H1 (cell line): ENCODE measurements at places on chromosomes 1 and 21. TPM values are rescaled to one million over a fixed set of nuclear protein-coding genes. Genes with fewer than 3 reads are reported as not detected.

The ZNF648 gene
- total RNA-seq, result 0.20 and 0.23 TPM in 2 replicates

The ERICH3 gene
- not detected in 2 replicates for total RNA-seq

The CFH gene
- not detected in 2 replicates for total RNA-seq

The GREM2 gene
- not detected in 2 replicates for total RNA-seq

The MYBPHL gene
- total RNA-seq, result 0.30 TPM in 1 of 2 replicates, not detected in the other

The OR2L8 gene
- not detected in 2 replicates for total RNA-seq

The ROR1 gene
- 70.3 and 73.6 TPM in 2 replicates for total RNA-seq

The RASAL2 gene
- 31.2 and 32.5 TPM in 2 replicates for total RNA-seq

GRCh38 chr1:178393370-178393769 is 103.4 kb downstream of the CLEC20A start:
- no peak for DNase-seq

GRCh38 chr1:233065685-233066084 is 115.3 kb downstream of the NTPCR start:
- no peak for DNase-seq

DNA sequence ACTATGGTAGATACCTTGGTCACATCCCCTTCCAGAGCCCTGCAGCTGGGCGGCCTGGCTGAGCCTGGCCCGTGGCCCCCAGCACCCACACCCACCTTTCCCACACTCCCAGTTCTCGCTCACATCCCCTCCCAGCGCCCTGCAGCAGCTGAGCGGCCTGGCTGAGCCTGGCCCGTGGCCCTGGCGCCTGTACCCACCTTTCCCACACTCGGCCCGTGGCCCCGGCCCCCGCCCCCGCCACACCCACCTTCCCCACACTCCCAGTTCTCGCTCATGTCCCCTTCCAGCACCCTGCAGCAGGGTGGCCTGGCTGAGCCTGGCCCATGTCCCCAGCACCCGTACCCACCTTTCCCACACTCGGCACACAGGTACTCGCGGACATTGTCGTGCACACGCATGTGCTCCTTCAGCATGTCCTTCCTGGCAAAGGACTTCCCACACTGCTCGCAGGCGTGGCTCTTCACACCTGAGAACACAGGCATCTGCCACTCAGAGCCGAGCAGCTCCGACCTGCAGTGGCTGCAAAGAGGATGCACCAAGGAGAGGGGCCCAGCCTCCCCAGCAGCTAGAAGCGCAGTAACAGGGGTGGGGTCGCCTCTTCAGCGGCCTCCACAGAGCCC is 52.5 kb upstream of the RIPK4 start:
- DNase-seq, result no peak

GRCh38 chr1:87305151-87305550 is 23.5 kb upstream of the LMO4 start:
- no peak for DNase-seq

DNA sequence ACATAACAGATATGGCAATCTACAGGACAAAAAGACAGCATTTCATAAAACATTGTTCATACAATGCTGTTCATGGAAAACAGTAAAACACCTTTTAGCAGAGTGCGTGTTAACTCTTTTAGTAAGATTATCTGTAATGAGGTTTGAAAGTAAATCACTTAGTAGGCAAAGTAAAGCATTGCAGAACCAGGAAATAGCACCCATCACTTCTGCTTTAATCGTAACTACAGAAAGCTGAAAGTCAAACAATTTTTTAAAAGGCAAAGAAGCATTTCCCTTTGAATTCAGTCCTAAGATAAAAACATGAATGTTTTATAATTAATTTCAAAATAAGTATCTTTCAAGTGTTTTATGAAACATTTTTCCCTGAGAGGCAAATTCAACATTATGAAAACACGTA is 63.3 kb upstream of the RNF11 start:
- DNase-seq, result no peak

- DNase-seq, result no peak
Measured at GRCh38 chr1:8525216-8525557, 207.3 kb downstream of the SLC45A1 start.

GRCh38 chr1:206575165-206575893 is 36.9 kb downstream of the EIF2D start:
- DNase-seq, result no peak

GRCh38 chr1:170218257-170218650 is 72.5 kb downstream of the NTMT2 start:
- no peak for DNase-seq

DNA sequence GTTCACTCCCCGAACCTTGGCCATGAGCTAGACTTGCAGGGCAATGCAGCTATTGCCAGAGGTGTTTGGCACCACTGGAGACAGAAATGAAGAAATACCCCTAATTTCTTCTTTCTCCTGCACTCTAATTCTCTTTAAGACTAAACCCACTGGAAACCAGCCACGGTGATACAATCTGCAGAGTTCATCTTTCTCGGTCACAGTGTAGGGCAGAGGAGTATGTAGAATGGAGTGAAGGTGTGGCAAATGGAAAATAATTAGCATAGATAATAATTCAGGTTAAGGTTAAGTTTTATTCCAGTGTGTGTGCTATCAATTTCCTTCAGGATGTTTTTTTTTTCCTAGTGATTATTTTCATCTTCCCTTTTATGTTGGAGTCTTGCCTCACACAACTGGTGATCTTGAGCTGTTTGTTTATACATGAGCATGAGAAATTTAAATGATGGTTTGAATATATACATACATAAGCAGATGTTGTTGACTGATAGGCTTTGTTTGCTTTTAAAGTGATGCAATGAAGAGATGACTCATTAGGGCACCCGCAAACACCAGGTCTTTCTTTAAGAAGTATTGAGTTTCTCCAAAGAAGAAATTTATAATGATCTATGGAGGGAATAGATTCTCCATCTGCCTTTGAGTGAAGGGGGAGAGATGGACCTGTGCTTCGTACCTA is 81.9 kb downstream of the SPATA17 start:
- no peak for DNase-seq

DNA sequence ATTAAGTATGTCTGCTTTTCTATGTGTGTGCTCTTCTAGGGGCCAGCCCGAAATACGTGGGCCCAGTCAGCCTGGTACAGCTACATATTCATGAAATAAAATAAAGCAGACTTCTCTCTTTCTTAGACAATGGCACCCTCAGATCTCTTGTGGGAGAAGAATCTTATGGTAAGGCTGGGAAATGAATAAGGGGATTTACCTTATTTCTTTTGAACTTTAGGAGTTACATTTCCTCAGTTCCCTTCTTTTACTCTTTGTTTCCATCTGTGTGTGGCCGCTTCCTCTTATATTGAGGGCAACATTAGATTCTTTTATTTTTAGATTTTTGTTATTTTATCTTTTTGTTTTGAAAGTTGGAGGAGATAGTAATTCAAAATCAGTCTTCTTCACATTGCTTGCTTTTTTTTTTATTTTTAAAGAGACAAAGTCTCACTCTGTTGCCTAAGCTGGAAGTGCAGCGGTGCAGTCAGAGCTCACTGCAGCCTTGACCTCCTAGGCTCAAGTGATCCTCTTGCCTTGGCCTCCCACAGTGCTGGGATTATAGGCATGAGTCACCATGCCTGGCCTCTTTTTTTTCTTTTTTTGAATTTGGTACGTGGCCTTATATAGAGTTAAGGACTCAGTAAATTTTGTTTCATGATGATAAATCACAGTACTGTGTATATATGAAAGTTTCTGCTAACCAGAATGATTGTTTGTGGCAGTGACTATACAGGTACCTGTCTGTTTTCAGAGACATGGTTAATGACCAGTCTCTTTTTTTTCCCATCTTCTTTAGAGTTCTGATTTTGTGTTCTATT is 9.1 kb downstream of the LAMC1 start:
- DNase-seq, result no peak

DNA sequence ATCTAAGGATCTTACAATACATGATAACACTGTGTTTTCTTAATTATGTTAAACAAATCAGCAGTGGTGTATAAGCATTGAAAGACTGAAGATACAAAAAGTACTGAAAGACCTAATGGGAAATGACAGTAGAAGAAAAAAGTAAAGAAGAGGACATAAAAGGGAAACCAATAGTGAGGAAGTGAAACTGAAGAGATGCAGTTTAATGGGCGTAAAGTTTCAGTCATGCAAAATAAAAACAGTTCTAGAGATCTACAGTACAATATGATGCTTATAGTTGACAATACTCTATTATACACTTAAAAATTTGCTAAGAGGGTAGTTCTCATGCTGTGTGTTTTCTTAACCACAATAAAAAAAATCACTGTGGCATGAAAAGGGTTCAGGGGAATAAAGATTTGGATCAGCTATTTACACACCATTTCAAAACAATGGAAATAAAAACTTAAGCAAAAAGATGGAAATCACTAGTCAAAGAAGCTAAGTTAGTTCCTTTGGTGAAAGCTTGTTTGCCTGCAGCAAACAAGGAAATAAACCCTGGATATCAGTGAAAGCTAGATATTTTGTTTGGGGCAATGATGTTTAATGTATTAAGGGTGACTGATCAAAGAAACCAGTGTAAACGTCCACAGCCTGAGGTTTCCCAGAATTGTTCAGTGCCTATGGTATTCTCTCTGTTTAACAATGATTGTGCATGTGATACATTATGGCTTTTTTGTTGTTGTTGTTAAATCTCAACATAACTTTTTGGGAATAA is 1160.8 kb upstream of the ADGRL2 start:
- DNase-seq, result no peak

- DNase-seq, result no peak
Measured at GRCh38 chr1:21338573-21339355, 48.5 kb upstream of the ECE1 start.

GRCh38 chr1:17676387-17677060 is 78.6 kb upstream of the ACTL8 start:
- DNase-seq, result no peak

DNA sequence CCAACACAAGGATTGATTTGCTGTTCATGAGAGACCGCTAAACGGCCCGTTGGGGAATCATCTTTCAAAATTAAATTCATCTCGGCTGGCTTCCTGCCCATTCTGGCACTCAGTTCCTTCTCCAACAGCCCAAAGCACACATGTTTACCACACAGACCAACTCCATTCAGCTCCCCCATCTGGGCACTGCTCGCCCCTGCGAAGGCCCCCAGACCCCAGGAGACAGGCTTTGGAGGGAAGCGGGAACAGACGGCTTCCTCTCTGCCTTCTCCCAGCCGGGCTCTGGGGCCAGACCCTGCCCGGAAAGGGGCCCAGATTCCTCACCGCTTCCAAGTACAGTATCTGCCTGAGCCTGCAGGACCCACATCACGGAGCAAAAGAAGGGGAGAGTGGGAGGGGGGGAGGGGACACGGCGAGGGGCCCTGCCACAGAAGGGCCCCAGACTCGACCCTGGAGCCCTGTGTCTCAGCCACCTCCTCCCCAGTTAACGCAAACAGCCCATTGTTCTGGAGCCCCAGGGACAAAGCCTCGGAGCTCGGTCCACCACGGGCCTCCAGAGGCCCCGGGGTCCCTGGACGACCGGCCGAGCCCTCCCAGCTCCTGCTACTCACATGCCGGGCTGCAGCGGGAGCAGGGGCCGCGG is 660 bp downstream of the MEGF6 start:
- DNase-seq, result no peak

GRCh38 chr1:16421201-16421600 is 16.0 kb downstream of the SPATA21 start:
- no peak for DNase-seq

- DNase-seq, result no peak
Measured at GRCh38 chr1:205701420-205701819, 21.1 kb upstream of the SLC45A3 start.

GRCh38 chr1:224785622-224786021 is 143.9 kb upstream of the DNAH14 start:
- no peak for DNase-seq

- DNase-seq, result no peak
Measured at GRCh38 chr21:26597981-26598380, 24.9 kb upstream of the CYYR1 start.

GRCh38 chr1:87765681-87766070 is 437.0 kb downstream of the LMO4 start:
- no peak for DNase-seq

DNA sequence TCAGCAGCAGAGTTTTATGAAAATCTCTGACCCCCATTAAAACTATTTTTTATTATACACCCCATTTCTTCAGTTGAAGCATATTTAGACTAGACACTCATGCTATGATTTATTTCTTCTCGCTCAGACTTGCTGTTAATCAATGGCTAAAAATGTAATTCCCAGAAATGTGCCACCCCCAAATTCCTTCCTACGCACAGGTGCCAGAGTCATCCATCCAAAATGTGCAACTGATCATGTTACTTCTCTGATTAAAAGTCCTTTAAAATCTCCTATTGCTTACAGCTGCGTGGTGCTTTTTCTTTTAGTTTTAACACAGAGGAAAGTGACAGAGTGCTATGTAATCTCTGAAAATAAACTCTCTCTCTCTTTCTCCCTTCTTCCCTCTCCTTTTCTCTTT is 954.4 kb downstream of the NCAM2 start:
- no peak for DNase-seq

DNA sequence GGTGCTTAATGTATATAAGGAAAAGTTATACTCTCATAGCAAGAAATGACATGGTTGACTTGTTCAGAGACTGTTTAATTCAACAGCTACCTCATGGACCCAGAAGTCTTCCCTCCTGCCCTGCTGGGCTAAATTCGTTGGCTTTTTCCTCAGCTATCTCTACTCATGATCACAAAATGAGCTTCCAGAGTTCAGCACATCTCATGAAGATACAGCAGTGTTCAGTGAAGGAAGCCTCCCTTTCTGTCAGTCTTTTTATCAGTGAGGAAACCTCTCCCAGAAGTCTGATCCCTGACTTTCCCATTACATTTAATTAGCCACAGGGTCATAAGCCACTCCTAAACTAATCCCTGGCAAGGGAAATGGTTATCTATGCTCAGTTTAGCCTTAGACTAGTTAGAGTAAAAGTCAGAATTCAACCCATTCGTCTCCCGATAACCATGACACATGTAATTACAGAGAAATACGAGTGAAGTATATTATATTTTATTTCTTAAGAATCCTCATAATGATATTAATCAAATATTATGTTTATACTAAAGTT is 97.5 kb downstream of the DENND1B start:
- DNase-seq, result no peak

GRCh38 chr1:34768856-34769255 is 9.3 kb downstream of the GJB4 start:
- DNase-seq, result no peak

DNA sequence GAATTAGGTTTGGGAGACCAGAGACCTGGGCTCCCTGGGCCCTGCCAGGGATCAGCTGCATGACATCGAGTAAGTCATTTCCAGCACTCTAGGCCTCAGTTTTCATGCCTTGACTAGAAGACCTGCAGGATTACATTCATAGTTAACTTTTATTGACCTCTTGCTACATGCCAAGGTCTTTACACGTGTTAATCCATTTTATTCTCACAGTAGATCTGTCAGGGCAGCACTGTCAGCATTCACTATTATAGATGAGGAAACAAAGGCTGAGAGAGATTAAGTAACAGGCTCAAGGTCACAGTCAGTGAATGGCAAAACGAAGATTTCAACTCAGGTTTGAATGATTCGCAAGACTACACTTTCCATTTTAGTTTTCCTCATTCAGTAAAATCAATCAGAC is 37.0 kb downstream of the PGM1 start:
- no peak for DNase-seq

- no peak for DNase-seq
Measured at GRCh38 chr21:33244779-33245105, 15.0 kb downstream of the IFNAR2 start.
